Activated naive CD8-positive, alpha-beta T cell treated with anti-CD3 and anti-CD28 coated beads for 36 hours (primary cell): ENCODE measurements at places on chromosomes 2 and 18. TPM values are rescaled to one million over a fixed set of nuclear protein-coding genes. Genes with fewer than 3 reads are reported as not detected.

DNA sequence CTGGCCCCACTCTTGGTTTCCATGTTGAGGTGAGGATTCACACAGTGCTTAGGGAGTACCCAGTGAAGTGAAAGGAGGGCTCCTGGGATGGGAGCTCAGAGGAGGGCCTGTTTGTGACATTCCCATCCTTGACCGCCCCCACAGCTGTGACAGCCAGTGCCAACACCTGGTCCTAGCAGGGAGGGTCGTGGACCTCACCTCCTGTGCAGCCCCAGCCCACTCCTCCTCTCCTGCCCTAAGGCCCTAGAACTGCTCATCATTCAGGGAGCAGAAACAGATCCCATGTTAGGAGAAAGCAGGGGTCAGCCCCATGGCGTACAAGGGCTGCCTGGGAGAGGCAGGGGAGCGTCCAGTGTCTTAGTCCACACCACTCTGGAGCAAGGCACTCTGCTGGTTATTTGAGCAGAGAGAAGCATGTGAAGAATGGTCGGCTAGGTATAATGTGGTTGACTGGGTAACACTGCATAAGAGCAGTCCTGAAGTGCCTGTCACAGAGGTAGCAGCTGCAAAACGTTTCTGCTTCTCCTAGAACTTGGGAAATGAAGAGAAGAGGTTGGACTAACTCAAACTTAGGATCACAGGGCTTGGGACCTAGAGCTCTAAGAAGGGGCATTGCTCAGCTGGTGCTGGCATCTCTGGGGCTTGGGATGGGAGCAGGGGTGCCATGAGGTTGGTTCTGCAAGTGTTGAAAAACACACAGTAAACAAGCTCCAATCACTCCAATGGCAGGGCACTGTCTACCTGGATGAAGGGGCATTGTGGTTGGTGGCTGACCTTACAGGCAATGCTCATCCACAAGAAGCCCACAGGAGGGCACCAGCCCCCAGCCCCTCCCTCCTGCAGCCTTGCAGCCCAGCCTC is 55.6 kb downstream of the FAM168B start:
- no peaks in the 10 kb centered on the region for H3K36me3 ChIP-seq
- H3K27me3 ChIP-seq: peaks cover 12% of the 10 kb centered on the region
- DNase-seq: no peak
- peaks cover 38% of the 10 kb centered on the region for H3K4me1 ChIP-seq

GRCh38 chr2:187264612-187265011 is 183.4 kb downstream of the CALCRL start:
- no peaks in the 10 kb centered on the region for H3K4me1 ChIP-seq
- no peak for DNase-seq
- no peaks in the 10 kb centered on the region for H3K27me3 ChIP-seq
- H3K27ac ChIP-seq: no peak overlapping the region
- H3K36me3 ChIP-seq: no peaks in the 10 kb centered on the region
- H3K4me3 ChIP-seq: no peak overlapping the region

DNA sequence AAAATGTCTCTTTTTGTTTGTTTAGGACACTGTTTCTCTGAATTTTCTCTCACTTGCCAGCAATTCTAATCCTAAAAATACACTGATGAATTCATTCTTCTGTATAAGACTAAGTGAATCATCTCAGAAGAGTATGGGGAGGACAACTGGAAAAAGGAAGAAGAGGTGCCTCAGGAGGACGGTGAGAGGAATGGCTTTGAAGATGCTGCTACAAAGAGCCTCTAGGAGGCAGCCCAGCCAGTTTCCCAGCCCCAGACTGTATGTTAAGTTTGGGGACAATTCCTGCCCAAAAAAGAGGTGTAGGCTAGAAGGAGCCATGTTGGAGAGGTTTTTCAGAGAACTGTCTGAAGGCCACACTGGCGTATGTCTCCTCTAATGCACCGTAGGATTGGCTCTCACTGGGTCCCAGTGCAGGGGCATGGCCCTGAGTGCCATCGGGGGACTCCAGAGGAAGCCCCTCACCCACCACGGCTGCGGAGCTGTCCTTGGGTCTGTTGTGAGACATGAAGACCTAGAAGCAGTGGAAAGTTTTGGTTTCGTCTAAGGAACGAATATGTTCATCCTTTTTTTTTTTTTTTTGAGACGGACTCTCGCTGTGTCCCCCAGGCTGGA is 3.1 kb upstream of the SDC1 start:
- no peak for DNase-seq
- H3K4me3 ChIP-seq: no peak overlapping the region
- H3K36me3 ChIP-seq: no peaks in the 10 kb centered on the region
- H3K27me3 ChIP-seq: peaks cover 35% of the 10 kb centered on the region

DNA sequence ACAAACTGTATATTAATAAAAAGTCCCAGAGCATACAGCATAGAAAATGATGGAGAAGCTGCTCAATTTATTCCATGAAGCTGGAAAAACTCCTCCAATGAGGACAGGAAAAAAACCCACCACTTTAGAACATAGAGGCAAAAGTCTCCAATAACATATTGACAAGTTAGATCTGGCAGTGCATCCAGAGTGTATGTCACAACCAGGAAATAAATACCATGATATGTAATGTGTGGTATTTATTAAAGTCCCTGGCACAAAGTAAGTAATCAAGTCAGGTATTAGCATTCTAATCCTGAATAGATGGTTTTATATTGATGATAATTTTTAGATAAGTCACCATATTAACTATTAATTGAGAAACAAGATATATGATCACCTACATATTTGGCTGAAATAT is 427.3 kb upstream of the HS6ST1 start:
- no peaks in the 10 kb centered on the region for H3K4me1 ChIP-seq
- no peak for DNase-seq
- no peak overlapping the region for H3K4me3 ChIP-seq
- H3K36me3 ChIP-seq: no peaks in the 10 kb centered on the region
- H3K27ac ChIP-seq: no peak overlapping the region
- peaks cover 13% of the 10 kb centered on the region for H3K27me3 ChIP-seq

DNA sequence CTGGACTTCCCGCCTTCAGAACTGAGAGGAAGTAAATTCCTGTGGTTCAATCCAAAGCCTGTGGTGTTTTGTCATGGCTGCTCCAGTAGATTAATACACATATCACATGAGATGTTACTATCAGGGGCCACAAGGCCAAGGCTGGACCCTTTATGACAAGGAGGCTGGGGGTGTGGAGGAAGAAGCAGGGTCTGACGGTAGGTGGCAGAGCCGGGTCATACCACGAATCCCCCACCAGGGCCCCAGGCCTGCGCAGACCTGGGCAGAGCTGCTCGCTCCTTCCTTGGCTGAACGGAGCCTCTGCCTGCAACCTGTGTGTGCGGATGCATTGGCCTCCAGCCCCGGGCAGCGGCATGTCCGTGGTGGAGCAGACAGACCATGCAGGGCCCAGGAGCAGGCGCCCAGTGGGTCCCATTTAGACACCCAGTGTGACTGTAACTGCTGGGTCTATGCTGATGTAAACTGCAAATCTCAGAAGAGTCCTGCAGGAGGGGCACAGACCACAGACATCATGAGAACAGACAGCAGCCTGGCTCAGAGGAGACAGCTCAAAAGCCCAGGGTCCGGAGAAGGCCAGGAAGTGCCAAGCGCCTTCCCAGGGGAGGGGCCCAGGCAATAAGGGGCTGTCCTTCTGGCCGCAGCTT is 155.2 kb downstream of the PXDN start:
- no peak overlapping the region for H3K27ac ChIP-seq
- H3K4me1 ChIP-seq: peaks cover 2% of the 10 kb centered on the region
- peaks cover 31% of the 10 kb centered on the region for H3K27me3 ChIP-seq
- DNase-seq: no peak
- H3K4me3 ChIP-seq: no peak overlapping the region

GRCh38 chr18:47831351-47831750 is 99.1 kb downstream of the SMAD2 start:
- H3K27ac ChIP-seq: no peak overlapping the region
- no peaks in the 10 kb centered on the region for H3K27me3 ChIP-seq
- H3K36me3 ChIP-seq: peaks cover 44% of the 10 kb centered on the region
- no peak overlapping the region for H3K4me3 ChIP-seq
- no peaks in the 10 kb centered on the region for H3K4me1 ChIP-seq

GRCh38 chr2:73825408-73825807 is 3.4 kb upstream of the STAMBP start:
- no peak overlapping the region for H3K4me3 ChIP-seq
- peaks cover 3% of the 10 kb centered on the region for H3K36me3 ChIP-seq
- peaks cover 4% of the 10 kb centered on the region for H3K27me3 ChIP-seq
- no peak for DNase-seq
- H3K27ac ChIP-seq: no peak overlapping the region

- no peak for DNase-seq
- no peaks in the 10 kb centered on the region for H3K36me3 ChIP-seq
- no peak overlapping the region for H3K27ac ChIP-seq
Measured at GRCh38 chr18:31233621-31234275, 71.1 kb upstream of the DSC1 start.

- peaks cover 35% of the 10 kb centered on the region for H3K4me1 ChIP-seq
- H3K4me3 ChIP-seq: peak overlapping the region; percentile 77
- peak overlapping the region; percentile 85 for H3K27ac ChIP-seq
- H3K27me3 ChIP-seq: no peaks in the 10 kb centered on the region
- DNase-seq: peak; percentile 36
- H3K36me3 ChIP-seq: peaks cover 46% of the 10 kb centered on the region
Measured at GRCh38 chr2:9473308-9473984, 905 bp upstream of the IAH1 start.

DNA sequence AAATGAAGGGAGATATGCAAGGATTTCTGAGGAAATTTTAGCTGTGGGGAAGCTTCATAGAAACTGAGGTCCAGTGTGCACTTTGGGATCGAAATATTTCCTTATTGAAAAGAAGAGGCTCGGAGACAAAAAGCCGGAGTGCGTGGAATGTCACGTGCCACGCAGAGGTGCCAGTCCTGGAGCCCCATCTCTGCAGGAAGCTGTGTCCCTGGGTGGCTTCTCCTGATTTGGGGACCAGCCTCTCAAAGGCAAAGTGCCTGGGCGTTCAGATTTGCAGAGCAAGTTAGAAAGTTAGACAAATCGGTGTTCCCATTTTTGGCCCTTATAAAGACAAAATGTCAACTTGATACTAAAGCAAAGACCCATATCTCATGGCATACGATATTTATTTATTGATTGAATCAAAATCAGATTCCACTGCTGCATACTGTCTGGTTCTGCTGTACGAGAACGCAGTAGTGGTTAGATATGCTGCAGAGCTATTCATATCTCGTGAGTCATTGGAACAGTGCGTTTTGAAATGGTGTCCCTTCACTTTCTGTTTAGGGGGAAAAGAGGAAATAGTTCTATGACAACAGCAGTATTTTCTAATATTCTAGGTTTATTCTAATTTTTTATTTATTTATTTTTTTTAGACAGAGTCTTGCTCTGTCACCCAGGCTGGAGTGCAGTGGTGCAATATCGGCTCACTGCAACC is 9.1 kb upstream of the ATG16L1 start:
- peaks cover 2% of the 10 kb centered on the region for H3K36me3 ChIP-seq
- H3K27me3 ChIP-seq: no peaks in the 10 kb centered on the region
- no peak for DNase-seq

DNA sequence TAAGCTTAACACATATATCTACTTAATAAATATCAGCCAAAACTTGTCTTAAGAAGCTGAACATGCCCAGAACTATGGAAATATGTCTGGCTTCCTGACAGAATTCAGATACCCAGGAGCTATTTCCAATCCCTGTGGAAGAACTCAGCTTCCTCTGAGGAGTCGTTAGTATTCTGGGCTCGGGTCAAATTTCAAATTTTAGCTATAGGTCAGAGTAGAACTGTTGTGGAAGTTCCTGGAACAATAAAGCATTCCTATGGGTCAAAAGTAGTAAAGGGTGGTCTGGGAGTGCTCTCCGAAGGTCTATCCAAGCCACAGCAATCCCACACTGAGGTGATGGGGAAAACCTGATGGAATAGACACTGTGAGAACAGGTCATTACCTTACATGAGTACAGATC is 342.7 kb upstream of the CHST9 start:
- no peaks in the 10 kb centered on the region for H3K27me3 ChIP-seq
- H3K4me3 ChIP-seq: no peak overlapping the region
- no peak overlapping the region for H3K27ac ChIP-seq
- no peaks in the 10 kb centered on the region for H3K36me3 ChIP-seq
- H3K4me1 ChIP-seq: no peaks in the 10 kb centered on the region

- H3K27ac ChIP-seq: no peak overlapping the region
- DNase-seq: no peak
- H3K27me3 ChIP-seq: no peaks in the 10 kb centered on the region
- no peak overlapping the region for H3K4me3 ChIP-seq
- peaks cover 5% of the 10 kb centered on the region for H3K4me1 ChIP-seq
Measured at GRCh38 chr2:207494137-207494536, 35.6 kb upstream of the CREB1 start.

DNA sequence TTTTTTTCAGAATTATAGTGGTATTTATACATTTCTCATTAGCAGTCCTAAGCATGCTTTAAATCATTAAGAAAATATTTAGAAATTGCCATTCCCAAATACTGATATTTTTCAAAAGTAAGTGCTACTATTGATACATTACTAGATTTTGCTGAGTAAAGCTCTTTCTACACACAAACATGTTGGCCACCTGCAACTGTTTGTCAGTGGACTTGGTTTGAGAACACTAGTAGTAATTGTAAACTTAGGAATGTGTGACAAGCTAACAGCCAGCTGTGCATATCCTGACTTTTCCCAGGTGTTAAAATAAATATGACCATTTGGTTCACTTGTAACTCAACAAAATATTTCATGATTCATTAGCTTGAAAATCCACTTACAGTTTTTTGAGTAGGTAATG is 103.1 kb downstream of the MSTN start:
- no peaks in the 10 kb centered on the region for H3K36me3 ChIP-seq
- no peaks in the 10 kb centered on the region for H3K27me3 ChIP-seq
- H3K27ac ChIP-seq: no peak overlapping the region
- H3K4me3 ChIP-seq: no peak overlapping the region

GRCh38 chr18:22606563-22607283 is 189.0 kb upstream of the CTAGE1 start:
- peaks cover 8% of the 10 kb centered on the region for H3K27me3 ChIP-seq
- H3K4me1 ChIP-seq: no peaks in the 10 kb centered on the region
- DNase-seq: no peak
- no peak overlapping the region for H3K4me3 ChIP-seq
- H3K27ac ChIP-seq: no peak overlapping the region

DNA sequence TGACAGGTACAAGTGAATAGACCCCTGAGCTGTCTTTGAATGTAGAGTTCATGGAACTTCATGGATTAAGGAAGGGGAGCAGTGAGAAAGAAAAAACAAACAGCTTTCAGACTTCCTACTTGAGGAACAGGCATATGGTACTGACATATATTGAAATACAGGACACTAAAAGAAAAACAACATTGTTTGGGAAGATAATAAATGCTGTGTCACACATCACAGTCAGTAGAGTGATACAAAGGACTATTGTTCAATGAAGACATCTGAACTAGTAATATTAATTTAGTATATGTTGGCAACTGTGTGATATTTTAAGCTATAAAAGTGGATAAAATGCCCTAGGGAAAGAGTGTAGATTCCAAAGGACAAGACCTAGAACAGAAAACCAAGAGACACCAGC is 3.3 kb downstream of the DSC2 start:
- no peak for DNase-seq
- H3K4me3 ChIP-seq: no peak overlapping the region
- H3K27me3 ChIP-seq: peaks cover 43% of the 10 kb centered on the region

Gene FBXO36
- total RNA-seq: 1.3 TPM

Gene VIT
- not detected for total RNA-seq

Gene G6PC2
- not detected for total RNA-seq

Gene TMEM247
- not detected for total RNA-seq

Gene TMEM178A
- 0.16 TPM for total RNA-seq

Gene DSC2
- total RNA-seq: 0.14 TPM

Gene DTNB
- 15.5 TPM for total RNA-seq

Gene LGALSL
- 4.0 TPM for total RNA-seq

Gene LRRTM4
- not detected for total RNA-seq
